ENCODE measurements at places on chromosomes 3 and 15. TPM values are rescaled to one million over a fixed set of nuclear protein-coding genes. Genes with fewer than 3 reads are reported as not detected.

The ARL14 gene
- total RNA-seq, result 1.00 TPM

The KCNH8 gene
- total RNA-seq, result 10.0 TPM

The TMEM207 gene
- not detected for total RNA-seq

The NECTIN3 gene
- 46.5 TPM for total RNA-seq

The ARID3B gene
- total RNA-seq, result 81.9 TPM

The SMCO1 gene
- not detected for total RNA-seq

The TRH gene
- 0.36 TPM for total RNA-seq

The SLC22A13 gene
- 0.62 TPM for total RNA-seq

The CHRD gene
- 13.0 TPM for total RNA-seq

The HAUS2 gene
- total RNA-seq, result 24.2 TPM
